ENCODE measurements at places on chromosomes 5 and 9. TPM values are rescaled to one million over a fixed set of nuclear protein-coding genes. Genes with fewer than 3 reads are reported as not detected.

ELL2 gene
- total RNA-seq, result 116 TPM

SLC25A2 gene
- total RNA-seq, result 0.44 TPM

TRIM36 gene
- total RNA-seq, result 1.8 TPM

PCA3 gene
- not detected for total RNA-seq

ARHGEF39 gene
- total RNA-seq, result 6.3 TPM

SLC6A3 gene
- not detected for total RNA-seq

SPATA6L gene
- total RNA-seq, result 0.43 TPM

TAF11L10 gene
- total RNA-seq, result not detected

TBC1D2 gene
- 73.7 TPM for total RNA-seq

MED22 gene
- total RNA-seq, result 20.3 TPM

EPB41L4A gene
- 0.29 TPM for total RNA-seq

AIF1L gene
- 0.22 TPM for total RNA-seq

OCLN gene
- total RNA-seq, result 1.3 TPM

ARSI gene
- total RNA-seq, result 54.7 TPM

RAD1 gene
- 32.9 TPM for total RNA-seq

SLC24A2 gene
- total RNA-seq, result not detected

C9orf43 gene
- total RNA-seq, result 0.43 TPM

CCNI2 gene
- total RNA-seq, result not detected

INPP5E gene
- 14.7 TPM for total RNA-seq

PCDHGA7 gene
- total RNA-seq, result 4.3 TPM

PCDHA10 gene
- 0.14 TPM for total RNA-seq

CATSPER3 gene
- not detected for total RNA-seq

COL27A1 gene
- total RNA-seq, result 29.2 TPM

FOXD1 gene
- 23.6 TPM for total RNA-seq

KIF24 gene
- 0.66 TPM for total RNA-seq

TAF11L5 gene
- total RNA-seq, result not detected

PCDHGB6 gene
- total RNA-seq, result 5.3 TPM

ROPN1L gene
- 0.29 TPM for total RNA-seq

FBXL7 gene
- total RNA-seq, result 3.1 TPM

TXNDC15 gene
- 105 TPM for total RNA-seq

PLPP7 gene
- total RNA-seq, result 4.3 TPM

IFNA21 gene
- total RNA-seq, result not detected

ZFR gene
- total RNA-seq, result 79.0 TPM

SH3TC2 gene
- total RNA-seq, result 10.6 TPM

C9orf50 gene
- not detected for total RNA-seq

SLC34A1 gene
- total RNA-seq, result not detected

MROH2B gene
- total RNA-seq, result not detected

MRPL22 gene
- total RNA-seq, result 12.5 TPM

TRPM3 gene
- under 0.01 TPM for total RNA-seq

EQTN gene
- not detected for total RNA-seq

CAVIN4 gene
- total RNA-seq, result 3.7 TPM

SPINK1 gene
- total RNA-seq, result not detected

HIGD2A gene
- 29.6 TPM for total RNA-seq

PCDHGB3 gene
- total RNA-seq, result 2.6 TPM

OBP2B gene
- not detected for total RNA-seq

IL11RA gene
- 5.9 TPM for total RNA-seq

RXRA gene
- total RNA-seq, result 17.5 TPM
